Astrocyte (in vitro differentiated cells and primary cell): ENCODE measurements at places on chromosomes 7 and 10. TPM values are rescaled to one million over a fixed set of nuclear protein-coding genes. Genes with fewer than 3 reads are reported as not detected.
A peak's percentile ranks its signal among the peaks of the same experiment; 100 is the strongest.

RADIL gene
- 0.22 and 0.86 TPM in 2 replicates for total RNA-seq

PSD gene
- 8.8 and 11.7 TPM in 2 replicates for total RNA-seq

MBL2 gene
- total RNA-seq: not detected in 2 replicates

DNAAF5 gene
- 24.5 and 25.9 TPM in 2 replicates for total RNA-seq

PIK3CG gene
- 0.10 and 0.82 TPM in 2 replicates for total RNA-seq

DNA sequence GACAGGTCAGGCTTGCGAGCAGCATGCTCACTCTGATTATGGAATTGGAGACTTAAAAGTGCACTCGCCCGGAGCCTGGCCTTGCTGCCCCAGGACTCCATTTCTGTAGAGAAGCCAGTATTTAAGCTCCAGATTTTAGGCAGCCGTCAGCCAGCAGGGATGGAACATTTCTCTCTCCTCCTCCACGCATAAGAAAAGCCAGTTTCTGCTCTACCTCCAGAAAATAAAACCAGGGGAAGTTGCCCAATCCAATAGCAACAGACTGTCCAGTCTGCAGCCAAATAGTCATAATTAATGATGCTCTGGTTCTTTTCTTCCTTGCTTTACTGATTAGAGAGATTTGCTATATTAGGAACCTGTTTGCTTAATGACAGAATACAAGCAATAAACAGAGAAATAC, 203.2 kb downstream of the GFRA1 start:
- DNase-seq: no peak
- H3K27me3 ChIP-seq: no peaks in the 10 kb centered on the region
- H3K27ac ChIP-seq: no peak overlapping the region

DNA sequence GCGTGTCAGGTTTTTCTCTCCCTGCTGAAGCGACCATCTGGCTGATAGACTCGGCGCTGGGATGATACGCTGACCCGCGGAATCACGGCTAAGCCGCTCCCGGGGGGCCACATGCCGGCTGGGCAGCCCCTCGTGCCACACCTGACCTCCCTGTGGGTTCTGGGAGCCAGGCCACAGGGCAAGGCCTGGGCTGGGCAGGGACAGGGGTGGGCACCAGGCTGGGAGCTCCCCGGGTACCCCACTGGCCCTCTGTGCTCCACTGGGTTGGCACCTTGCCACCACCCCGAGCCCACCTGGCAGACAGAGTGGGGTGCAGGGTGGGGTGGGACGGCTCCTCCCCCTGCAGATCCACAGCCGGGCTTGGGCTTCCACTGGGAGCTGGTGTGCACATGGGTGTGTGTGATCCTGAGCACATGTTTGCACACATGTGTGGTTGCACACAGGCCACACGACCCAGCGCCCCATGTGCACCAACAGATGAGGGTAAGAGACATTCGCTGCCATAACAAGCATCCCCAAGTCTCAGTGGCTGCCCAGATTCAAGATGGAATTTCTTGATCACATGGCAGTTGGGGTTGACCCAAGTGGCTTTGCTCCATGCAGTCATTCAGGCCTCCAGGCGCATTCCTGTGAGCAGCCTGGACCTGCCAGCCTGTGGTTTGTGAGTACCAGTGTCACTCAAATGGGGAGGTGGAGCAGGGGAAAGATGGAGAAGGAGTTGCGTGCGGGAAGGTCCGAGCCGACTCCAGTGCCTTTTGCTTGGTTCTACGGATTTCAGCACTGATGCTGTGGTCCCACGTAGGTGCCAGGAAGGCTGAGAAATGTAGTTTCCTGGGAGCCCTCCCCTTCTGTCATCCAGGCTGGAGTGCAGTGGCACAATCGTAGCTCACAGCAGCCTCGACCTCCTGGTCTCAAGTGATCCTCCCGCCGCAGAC, 79.7 kb downstream of the UNCX start:
- H3K4me3 ChIP-seq: no peak overlapping the region
- H3K27ac ChIP-seq: no peak overlapping the region
- no peak for DNase-seq
- no peaks in the 10 kb centered on the region for H3K4me1 ChIP-seq

DNA sequence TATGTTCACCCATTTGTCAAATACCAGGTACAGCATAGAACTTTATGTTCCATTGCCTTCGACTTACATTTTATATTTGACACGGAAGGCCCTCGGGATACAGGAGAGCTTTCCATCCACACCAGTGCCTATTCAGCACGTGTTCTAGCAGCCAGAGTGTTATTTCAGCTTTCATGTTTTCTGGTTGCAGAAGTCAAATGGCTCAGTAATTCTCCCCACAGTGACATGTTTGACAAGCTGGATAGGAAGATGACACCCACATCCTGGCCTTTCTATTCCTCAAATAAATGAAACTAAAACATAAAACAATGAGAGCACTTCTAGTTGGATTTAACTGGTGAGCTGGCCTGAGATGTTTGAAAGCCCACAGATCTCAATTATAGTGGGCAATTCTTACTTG, 173.4 kb downstream of the SORCS1 start:
- H3K27ac ChIP-seq: no peak overlapping the region
- no peaks in the 10 kb centered on the region for H3K27me3 ChIP-seq
- H3K4me1 ChIP-seq: no peaks in the 10 kb centered on the region
- no peak for DNase-seq
- H3K36me3 ChIP-seq: no peaks in the 10 kb centered on the region
- no peak overlapping the region for H3K4me3 ChIP-seq

DNA sequence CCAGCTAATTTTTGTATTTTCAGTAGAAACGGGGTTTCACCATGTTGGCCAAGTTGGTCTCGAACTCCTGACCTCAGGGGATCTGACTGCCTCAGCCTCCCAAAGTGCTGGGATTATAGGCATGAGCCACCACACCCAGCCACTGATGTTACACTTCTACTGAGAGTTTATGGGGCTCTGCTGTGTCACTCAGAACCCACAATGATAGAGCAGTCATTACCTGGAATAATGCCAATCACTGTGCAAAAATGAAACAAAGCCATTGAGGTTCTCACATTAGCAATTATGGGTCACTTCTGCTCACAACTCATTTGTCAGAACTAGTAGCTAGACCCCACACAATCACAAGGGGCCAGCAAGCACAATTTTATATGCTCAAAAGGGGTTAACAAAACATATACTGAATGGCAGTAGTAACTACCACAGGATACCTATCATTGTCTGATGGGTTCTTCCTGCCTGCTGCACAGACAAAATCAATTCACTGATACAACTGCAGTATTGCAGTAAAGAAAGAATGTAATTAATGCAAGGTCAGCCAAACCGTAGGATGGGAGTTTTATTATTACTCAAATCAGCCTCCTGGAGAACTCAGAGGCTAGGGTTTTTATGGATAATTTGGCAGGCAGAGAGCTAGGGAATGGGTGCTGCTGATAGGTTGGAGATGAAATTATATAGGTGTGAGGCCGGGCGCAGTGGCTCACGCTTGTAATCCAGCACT, 72.1 kb upstream of the TRIM24 start:
- no peak overlapping the region for H3K27ac ChIP-seq
- no peaks in the 10 kb centered on the region for H3K4me1 ChIP-seq
- no peak for DNase-seq
- no peak overlapping the region for H3K4me3 ChIP-seq

DNA sequence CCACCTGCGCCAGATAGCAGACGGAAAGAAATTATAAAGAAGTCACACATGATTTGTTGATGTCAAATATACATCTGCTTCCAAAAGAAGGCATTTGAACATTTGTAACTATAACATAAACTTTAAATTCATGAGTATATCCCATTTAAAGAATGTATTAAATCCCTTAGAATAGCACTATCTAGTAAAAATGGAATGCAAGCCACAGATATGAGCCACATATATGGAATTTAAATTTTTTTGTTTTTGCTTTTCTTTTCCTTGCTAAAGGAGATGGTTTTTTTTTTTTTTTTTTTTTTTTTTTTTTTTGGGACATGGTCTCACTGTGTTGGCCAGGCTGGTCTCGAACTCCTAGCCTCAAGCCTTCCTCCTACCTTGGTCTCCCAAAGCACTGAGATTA, 730.8 kb downstream of the PHTF2 start:
- H3K4me1 ChIP-seq: peaks cover 7% of the 10 kb centered on the region
- H3K27me3 ChIP-seq: no peaks in the 10 kb centered on the region
- H3K36me3 ChIP-seq: no peaks in the 10 kb centered on the region
- no peak overlapping the region for H3K4me3 ChIP-seq
- peak overlapping the region; percentile 71 for H3K27ac ChIP-seq
- peak; percentile 4 for DNase-seq

DNA sequence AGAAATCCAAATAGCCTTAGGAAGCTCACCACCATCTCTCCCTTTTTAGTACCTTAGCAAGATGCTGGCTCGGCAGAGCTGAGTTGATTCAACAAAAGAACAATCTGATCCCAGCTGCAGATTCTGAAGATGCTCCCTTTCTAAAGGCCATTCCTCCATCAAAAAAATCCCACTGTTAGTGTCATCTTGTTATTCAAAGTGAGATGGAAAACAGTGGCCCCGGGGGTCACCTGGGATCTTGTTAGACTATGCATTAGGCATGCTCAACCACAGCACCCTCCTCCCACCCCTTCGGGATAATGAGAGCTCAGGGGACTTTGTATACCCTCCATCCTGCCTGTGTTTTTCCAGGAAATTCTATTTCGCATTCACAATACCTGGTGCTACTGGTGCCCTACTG, 2.4 kb downstream of the NCAPG2 start:
- H3K27ac ChIP-seq: no peak overlapping the region
- peaks cover 7% of the 10 kb centered on the region for H3K4me1 ChIP-seq
- peaks cover 8% of the 10 kb centered on the region for H3K36me3 ChIP-seq
- H3K27me3 ChIP-seq: no peaks in the 10 kb centered on the region

DNA sequence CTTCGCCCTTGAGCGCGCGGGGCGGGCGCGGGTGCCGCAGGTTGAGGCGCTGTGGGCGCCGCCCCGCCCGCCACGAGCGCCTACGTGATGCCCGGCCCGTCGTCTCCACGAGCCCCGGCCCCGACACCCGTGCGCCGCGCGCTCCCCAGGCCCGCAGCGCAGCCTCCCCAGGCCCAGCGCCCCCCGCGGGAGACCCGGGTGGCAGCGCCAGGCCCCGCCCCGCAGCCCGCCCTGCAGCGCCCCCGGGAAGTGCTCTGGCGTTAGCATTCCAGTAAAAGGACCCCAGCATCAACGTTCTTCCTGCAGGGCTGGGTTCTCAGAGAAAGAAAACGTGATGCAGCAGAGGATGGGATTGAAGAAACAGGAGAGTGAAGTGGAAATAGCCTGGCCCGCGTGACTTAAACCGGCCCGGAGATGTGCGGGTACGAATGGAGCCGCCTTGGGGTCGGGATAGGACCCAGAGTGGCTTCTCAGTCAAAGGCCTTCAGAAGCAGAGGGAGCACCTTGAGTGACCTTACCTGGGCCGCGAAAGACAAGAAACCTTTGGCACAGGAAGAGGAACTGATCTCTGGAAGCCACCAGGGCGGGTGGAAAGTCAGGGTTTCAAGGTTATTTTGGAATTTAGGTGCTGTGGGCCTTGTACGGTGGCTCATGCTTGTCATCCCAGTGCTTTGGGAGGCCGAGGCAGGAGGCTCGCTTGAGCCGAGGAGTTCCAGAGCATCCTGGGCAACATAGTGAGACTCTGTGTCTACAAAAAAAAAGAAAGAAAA, 1.8 kb downstream of the PFKP start:
- peak overlapping the region; percentile 83 for H3K4me3 ChIP-seq
- no peaks in the 10 kb centered on the region for H3K27me3 ChIP-seq
- peaks cover 9% of the 10 kb centered on the region for H3K36me3 ChIP-seq
- peaks cover 43% of the 10 kb centered on the region for H3K4me1 ChIP-seq
- peak overlapping the region; percentile 79 for H3K27ac ChIP-seq

DNA sequence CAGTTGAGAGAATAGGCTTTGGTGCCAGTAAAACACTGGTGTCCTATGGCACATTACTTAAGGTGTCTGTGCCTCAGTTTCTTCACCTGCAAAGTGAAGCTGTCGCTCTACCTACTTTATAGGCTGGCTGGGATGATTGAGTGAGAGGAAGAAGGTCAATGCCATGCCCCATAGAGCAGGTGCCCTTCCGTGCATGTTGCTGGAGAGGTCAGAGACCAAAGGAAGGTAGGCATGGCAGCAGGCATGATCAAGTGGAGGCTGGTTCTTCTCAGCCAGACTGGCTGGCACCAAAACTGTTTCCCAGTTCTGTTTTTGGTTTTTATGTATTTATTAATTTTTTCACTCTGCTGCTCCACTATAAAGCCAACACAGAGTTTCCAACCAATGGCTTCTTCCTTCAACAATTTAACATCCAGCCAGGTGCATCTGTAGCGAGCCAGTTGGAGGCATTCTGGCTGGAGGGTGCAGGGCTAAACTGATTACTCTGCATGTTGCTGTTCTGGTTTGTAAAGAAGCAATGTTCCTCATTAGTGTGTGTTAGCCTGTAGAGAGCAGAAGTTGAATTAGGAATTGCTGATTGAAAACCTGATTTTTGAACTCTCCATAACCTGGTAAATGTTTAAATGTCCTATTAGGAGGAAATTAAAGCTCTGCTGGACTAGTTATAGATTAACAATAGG, 144.3 kb upstream of the TNS3 start:
- H3K4me3 ChIP-seq: no peak overlapping the region
- H3K27ac ChIP-seq: no peak overlapping the region
- no peaks in the 10 kb centered on the region for H3K36me3 ChIP-seq
- DNase-seq: no peak

DNA sequence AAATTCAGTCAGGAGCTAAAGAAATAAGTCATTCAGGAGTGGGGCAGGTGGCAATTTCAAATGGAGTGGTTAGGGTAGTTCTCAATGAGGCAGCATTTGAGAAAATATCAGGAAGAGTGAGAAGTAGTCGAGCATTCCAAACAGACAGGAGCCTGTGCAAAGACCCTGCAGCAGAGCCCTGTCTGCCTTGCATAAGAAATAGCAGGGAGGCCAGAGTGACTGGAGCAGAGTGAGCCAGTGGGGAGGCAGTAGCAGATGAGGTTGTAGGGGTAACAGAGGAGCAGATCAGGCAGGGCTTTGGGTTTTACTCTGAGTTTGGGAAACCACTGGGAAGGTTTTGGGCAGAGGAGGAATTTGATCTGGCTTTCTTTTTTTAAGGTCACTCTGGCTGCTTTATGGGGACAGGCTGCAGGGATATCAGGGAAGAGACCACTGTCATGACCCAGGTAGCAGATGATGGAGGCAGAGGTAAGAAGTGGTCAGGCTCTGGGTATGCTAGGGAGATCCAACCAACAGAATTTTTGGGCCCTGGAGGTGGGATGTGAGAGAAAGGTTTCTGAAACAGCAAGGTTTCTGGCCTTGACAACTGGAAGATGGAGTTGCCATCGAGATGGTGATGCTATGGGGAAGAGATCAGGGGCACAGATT, 1.3 kb upstream of the BLVRA start:
- H3K36me3 ChIP-seq: no peaks in the 10 kb centered on the region
- H3K27me3 ChIP-seq: no peaks in the 10 kb centered on the region
- DNase-seq: no peak
- H3K4me3 ChIP-seq: no peak overlapping the region
- H3K27ac ChIP-seq: no peak overlapping the region

- H3K27ac ChIP-seq: no peak overlapping the region
- H3K36me3 ChIP-seq: no peaks in the 10 kb centered on the region
- H3K27me3 ChIP-seq: no peaks in the 10 kb centered on the region
- no peak for DNase-seq
- H3K4me1 ChIP-seq: no peaks in the 10 kb centered on the region
These were observed 73.3 kb upstream of the CHCHD3 start for GRCh38 chr7:133155146-133155545.

- H3K4me3 ChIP-seq: no peak overlapping the region
- no peak overlapping the region for H3K27ac ChIP-seq
- H3K27me3 ChIP-seq: no peaks in the 10 kb centered on the region
- no peak for DNase-seq
These were observed 271.9 kb downstream of the PRPF18 start for GRCh38 chr10:13858709-13859108.

- H3K4me3 ChIP-seq: no peak overlapping the region
- no peak for DNase-seq
- no peaks in the 10 kb centered on the region for H3K4me1 ChIP-seq
- no peaks in the 10 kb centered on the region for H3K27me3 ChIP-seq
- H3K36me3 ChIP-seq: no peaks in the 10 kb centered on the region
- no peak overlapping the region for H3K27ac ChIP-seq
These were observed 213.2 kb upstream of the MGMT start for GRCh38 chr10:129253865-129254179.
